ENCODE measurements at places on chromosomes 5 and 9.

- DNase-seq, result no peak
Measured at GRCh38 chr5:135230251-135230925, 168.6 kb downstream of the MACROH2A1 start.

DNA sequence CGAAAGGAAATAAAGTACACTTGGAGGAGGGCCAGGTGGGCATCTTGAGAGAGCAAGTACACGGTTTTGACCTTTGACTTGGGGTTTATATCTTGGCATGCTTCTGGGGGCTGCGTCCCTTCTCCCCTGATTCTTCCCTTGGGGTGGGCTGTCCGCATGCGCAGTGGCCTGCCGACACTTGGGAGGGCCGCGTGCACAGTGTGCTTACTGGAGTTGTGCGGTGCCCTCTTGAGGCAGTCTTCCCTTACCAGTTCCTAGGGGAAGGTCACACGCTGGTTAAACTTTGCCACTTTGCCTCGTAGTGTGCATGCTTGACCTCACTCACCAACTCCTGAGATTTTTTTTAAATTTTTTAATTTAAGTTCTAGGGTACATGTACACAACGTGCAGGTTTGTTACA lies 4.3 kb upstream of the CLPTM1L start:
- no peak for DNase-seq

- no peak for DNase-seq
Measured at GRCh38 chr9:8858596-8859161, 1059.1 kb upstream of the DMAC1 start.

DNA sequence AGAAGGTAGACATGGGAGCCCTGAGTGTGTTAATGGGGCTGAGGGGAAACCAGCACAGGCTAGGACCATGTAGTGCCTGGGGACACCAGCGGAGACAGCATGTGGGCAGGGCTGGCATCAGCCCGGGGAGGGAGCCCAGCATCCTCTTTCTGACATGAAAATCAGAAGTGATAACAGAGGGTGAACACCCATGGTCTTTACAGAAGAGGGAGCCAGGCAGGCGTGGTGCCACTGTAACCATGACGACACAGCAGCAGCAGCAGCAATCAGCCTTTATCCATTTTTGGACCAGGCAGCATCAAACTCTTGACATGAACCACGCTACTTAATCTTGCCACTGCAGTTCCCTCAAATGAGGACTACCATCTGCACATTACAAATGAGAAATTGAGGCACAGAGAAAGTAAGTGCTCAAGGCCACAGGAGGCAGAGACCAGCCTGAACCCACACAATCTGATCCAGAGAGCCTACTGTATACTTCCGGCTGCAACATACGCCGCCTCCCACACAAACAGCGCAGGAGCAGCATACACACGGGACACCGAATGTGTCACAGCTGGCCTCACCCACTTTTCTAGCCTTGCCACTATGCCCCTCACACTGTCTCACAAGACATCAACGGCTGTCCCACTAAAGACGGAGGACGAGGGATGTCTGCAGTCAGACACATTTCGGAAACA lies 23.8 kb downstream of the CAMSAP1 start:
- no peak for DNase-seq

- no peak for DNase-seq
Measured at GRCh38 chr9:8644571-8644970, 845.0 kb upstream of the DMAC1 start.

DNA sequence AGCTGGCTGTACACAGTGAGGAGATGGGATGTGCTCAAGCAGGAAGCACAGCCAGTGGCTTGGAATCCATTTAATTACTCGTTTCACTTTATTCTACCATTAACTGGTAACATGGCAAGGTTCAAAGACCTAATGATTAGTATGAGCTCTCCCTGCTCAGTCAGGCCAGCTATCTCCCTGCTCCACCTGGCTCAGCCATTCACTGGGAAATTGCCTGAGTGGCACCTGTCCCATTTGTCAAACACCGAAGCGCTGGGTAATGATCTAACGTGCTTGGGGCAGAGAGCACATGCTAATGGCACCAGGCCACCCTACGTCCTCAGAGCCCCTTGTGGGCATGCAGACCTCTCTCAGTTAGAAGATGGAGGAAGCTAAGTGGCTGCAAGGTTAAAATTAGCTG lies 162.2 kb downstream of the TTLL11 start:
- no peak for DNase-seq

DNA sequence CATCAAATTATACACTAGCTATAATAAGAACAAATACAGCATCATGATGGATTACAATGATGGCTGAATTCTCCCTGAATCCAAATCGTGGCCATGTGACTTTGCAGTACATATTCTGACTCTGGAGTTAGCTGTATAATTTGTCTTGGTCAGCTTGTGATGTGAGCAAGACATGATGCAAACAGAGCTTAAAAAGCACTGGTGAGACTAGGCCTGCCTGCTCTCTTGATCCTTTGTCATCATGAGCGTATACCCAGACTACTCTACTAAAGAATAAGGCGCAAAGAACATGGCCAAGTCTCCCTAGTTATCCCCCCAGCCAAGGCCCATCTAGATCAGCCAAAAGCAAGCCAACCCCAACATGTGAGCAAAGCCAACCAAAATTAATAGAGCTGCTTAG lies 34.7 kb upstream of the IFNE start:
- DNase-seq, result no peak

- no peak for DNase-seq
Measured at GRCh38 chr5:73797132-73797510, 171.1 kb downstream of the ARHGEF28 start.

DNA sequence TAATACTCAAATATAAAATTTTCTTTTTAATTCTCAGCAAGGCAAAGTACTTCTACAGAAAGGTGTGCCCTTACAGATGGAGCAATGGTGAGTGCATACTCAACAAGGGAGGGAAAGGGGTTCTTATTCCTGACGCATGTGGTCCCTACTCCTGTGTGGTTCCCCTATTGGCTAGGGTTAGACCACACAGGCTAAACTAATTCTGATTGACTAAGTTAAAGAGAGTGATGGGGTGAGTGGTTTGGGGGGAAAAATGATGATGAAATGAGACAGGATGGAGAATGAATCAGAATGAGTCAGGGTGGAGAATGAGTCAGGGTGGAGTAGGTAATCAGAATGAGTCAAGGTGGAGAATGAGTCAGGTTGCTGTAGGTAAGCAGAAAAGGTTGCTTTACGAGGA lies 22.9 kb upstream of the HMGCS1 start:
- no peak for DNase-seq

- DNase-seq, result peak; percentile 66
Measured at GRCh38 chr5:40755093-40755406, 711 bp downstream of the TTC33 start.

GRCh38 chr5:133373121-133373870 lies 239.0 kb downstream of the FSTL4 start:
- DNase-seq, result no peak

GRCh38 chr5:10324518-10325370 lies 17.0 kb upstream of the CMBL start:
- DNase-seq, result no peak

DNA sequence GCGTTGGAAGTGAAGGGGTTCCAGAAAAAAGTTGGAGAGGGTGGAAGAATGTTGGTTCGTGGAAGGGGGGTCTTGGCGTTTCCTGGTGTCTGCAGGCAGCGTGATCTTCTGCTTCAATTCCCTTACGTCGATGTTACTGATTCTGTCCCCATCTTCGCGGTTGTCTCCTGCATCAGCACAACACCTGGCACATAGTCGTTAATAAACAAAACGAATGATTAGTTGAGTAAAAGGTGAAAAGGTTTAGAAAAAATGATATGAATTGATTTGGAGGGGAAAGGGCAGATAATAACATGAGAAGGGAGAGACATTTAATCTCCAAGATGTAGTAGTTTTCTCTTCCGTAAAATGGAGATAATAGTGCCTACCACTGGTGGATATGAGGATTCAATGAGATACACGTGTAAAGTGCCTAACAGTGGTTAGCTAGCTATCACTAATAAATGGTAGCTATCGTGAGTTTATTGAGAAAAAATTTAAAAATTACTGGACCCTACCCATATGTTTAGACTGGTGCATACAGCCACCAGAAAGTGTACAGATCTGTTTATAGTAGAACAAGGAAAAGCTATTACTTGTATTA lies 556 bp downstream of the MTREX start:
- no peak for DNase-seq

DNA sequence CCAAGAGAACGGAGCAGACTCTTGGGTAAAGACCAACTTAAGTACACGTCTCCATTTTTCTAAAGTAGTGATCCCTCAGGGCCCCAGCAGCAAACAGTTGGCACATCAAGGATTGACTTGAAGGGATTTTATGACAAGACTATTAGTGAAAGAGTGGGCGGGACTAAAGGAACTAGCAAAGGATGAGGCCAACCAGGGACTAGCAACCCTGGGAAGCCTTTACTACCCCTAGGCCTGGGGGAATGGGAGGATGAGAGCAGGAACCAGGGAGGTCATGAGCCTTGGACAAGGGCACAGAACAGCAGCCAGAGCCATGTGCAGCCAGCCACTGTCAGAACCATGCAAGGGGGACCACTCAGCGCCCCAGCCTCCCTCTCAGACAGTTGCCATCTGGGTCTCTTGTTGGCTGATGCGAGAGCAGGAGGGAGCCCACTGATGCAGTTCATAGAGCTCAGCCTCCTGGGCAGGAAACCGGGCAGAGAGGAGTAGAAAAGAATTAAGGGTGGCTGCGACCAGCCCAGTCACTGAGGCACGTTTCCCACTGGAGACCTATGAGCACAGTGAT lies 28.1 kb downstream of the TGFBI start:
- no peak for DNase-seq

GRCh38 chr9:78133751-78134150 lies 102.1 kb upstream of the CEP78 start:
- no peak for DNase-seq

DNA sequence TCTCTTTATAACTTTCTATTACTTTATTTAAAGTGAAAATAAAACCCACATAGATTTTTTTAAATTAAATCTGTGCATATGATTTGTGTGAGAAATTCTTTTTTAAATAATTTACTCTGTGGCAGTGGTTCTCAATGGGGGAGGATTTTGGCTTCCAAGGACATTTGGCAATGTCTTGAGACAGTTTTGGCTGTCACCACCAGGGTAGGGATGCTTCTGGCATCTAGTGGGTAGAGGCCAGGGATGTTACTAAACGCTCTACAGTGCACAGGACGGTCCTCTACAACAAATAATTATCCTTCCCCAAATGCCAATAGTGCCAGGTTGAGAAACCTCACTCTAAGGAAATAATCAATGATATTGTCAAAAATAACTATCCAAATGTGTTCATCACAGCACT lies 177.9 kb upstream of the CCNG1 start:
- DNase-seq, result no peak

DNA sequence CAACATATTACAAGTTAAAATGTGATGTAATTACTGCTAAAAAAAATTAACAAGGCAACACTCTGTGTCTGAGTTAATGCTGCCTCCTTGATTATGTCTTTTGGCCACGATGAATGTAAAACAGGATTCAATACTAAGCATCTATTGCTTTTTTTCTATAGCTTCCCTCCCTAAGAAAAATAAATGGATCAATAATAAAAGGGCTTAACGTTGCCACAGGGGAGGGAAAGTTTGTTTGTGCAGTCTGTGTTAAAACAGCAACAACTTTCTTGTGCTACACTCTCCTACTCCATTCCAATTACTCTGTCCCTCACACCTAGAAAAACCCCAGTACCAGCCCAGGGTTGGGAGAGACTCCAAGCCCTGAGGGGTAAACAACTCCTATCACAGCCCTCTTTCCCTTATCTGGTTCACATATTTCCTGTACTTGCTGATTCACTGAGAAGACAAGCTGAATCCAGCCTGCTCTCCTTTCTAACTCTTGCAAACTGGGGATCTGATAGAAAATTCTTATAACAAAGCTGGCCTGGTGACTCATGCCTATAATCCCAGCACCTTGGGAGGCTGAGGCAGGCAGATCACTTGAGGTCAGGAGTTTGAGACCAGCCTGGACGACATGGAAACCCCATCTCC lies 44.8 kb downstream of the PTPN3 start:
- no peak for DNase-seq

- DNase-seq, result no peak
Measured at GRCh38 chr9:134419684-134420076, 93.4 kb downstream of the RXRA start.

GRCh38 chr5:147751-148150 lies 43.5 kb upstream of the LRRC14B start:
- no peak for DNase-seq

GRCh38 chr5:29051509-29051908 lies 2013.1 kb upstream of the CDH9 start:
- no peak for DNase-seq

- no peak for DNase-seq
Measured at GRCh38 chr5:53403758-53404157, 76.7 kb upstream of the FST start.

- DNase-seq, result no peak
Measured at GRCh38 chr5:173909199-173909598, 21.1 kb downstream of the CPEB4 start.

- DNase-seq, result peak; percentile 21
Measured at GRCh38 chr9:84140535-84141101, 160.0 kb downstream of the RMI1 start.

GRCh38 chr9:124868511-124869465 lies 6.9 kb downstream of the ARPC5L start:
- DNase-seq, result peak; percentile 93
